ENCODE measurements at places on chromosomes 4 and X.

GRCh38 chr4:124658795-124659194 is 53.7 kb downstream of the ANKRD50 start:
- DNase-seq, result no peak

DNA sequence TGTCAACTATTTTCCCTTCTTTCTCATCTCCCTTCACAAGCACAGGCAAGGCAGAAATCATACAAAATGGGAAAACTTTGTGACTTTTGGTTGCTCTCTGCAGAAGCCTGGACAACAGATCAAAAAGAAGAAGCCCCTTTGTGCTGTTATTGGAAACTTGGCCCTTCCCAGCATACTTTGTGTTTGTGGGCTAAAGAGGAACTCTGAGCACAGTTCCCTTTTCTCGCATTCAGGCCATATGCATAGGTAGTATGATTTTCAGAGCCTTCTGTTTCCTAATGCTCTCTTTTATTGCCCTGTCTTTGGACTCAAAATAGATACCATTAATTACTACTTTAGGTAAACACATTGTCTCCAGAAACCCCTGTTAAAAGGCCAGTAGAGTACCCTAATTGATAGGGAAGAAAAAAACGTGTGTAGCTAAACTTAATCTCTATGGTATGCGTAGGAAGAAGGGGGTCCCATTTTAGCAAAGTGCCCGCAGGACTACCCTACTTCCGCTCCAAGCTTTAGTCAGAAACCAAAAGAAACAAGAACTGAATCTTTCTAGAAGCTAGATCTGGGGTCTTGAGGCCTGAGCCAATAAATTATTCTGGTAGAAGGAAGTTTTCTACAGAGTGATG is 26.6 kb downstream of the VSIG4 start:
- no peak for DNase-seq

DNA sequence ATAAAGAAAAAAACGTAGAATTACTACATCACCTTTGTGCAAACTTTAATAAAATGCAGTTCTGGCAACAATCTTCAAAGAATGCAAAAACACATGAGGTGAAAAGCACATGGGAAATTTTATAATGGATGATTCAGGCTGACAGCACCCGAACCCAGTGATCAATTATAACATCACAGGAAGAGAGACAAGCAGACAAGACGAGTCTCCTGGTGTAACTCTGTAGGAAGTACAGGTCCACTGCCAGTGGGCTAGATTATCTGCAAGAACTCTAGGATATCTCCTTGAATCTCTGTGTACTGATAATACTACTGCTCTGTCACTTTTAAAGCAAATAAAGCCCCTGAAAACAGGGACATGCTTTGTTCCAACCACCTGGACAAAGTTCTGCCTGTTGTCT is 58.9 kb upstream of the NXF3 start:
- DNase-seq, result no peak

DNA sequence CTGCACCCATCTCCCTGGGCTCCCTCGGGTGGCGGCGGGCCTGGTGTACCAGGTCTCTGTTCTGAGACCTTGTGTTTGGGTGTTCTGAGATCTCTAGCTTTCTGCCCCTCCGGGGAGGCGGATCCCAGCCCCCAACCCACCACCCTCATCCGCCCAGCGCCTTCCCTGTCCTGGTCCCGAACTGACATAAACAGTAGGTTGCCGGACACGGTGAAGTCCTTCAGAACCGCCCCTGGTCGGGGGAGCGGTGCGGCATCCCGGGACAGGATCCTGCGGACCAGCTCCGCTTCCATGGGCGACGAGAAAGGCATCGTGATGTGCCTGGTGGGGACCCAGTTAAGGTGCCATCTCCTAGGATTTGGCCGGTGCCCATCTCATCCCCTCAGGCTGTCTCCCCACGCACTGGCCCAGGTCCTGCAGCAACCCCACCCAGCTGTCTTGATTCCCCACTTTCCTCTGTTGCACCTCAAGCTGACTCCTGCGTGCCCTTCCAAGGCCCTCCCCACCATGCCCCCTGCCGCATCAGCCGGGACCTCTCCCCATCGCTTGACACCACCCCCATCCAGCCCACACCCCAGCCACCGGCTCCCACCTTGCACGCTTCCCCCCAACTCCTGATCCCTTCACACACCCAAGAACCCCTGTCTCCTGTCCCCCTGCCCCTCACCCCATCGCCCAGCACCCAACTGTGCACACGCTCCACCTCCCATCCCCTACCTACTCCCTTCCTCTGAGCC is 900 bp downstream of the CTAG2 start:
- DNase-seq, result no peak

- DNase-seq, result no peak
Measured at GRCh38 chr4:151894246-151894645, 133.4 kb upstream of the GATB start.

- no peak for DNase-seq
Measured at GRCh38 chrX:10208281-10208856, 51.6 kb downstream of the CLCN4 start.

GRCh38 chr4:38313175-38313574 is 350.8 kb upstream of the KLF3 start:
- no peak for DNase-seq

- DNase-seq, result no peak
Measured at GRCh38 chr4:111630705-111631104, 514.5 kb upstream of the FAM241A start.

- no peak for DNase-seq
Measured at GRCh38 chr4:37641886-37642849, 44.0 kb downstream of the RELL1 start.

DNA sequence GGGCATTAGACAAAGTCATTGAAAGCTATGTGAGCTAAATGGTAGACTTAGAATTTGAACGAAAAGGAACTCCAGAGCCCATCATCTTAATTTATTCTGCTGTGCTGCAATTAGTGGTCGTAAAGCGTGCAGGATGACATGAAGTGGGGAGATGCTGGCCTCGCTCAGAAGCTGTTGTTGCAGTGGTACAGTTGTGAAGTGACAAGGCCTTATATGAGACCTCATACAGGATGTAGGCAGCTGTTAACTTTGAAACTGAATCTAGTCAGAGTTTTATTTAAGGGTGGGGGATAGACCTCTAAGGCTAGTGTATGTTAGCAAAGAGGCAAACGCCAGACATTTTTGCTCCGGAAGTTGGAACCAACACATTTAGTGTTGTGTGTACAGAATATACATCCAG is 13.4 kb downstream of the KLF3 start:
- no peak for DNase-seq

DNA sequence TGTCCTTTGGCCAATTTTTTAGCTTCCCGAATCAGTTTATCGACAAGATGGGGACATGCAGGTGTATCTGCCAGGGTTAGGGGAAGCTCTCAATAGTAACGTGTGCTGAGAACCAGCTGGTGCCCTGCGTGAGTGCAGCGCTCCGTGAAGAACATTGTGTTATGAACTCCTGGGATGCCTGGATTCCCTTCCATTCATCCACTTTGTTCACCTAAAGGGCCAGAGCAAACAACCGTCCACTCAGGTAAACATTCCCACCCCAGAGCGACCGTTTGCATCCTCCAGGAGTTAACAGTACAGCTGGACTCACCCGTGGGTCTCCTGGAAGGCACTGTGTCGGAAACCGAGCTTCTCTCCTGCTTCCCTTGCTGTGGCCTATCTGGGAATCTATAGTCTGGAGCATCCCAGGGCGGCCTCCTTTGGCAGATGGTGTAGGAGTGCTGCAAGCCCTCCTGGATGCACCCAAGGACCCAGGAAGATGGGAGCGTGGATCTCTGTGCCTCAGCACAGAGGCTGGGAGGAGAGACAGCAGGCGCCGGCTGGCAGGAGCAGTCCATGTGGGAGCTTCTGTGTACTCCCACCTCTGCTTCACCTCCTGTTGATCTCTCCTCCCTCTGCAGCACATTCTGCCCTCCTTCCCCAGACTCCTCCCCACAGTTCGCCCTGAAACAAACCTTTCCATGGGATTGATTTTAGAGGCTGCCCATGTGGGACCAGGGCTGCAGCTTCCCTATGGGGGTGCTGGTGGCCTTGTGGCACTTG is 62.7 kb downstream of the SHROOM2 start:
- no peak for DNase-seq
